ENCODE measurements at places on chromosomes 7 and 10.
A peak's percentile ranks its signal among the peaks of the same experiment; 100 is the strongest.

DNA sequence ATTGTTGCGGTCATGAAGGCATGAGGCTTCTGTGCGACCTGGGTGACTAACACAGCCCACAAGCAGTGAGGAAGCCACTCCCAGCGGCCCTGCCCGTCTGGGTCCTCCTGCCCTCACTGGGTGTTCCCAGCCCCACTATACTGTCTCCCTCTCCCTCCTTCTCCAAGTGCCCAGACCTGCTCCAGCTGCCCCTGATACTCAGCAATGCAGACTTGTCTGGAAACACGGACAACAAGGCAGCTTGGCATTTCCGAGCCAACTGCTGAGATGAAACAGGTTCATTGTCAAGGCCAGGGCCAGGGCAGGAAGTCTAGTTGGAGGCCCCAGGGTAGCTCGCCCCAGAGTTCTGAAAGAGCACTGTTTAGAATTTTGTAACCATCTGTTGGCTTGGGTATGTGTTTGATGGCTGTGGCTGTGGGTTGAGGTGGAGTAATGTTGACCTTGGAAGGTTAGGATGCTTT lies 95.7 kb downstream of the RBM20 start:
- no peak for DNase-seq

DNA sequence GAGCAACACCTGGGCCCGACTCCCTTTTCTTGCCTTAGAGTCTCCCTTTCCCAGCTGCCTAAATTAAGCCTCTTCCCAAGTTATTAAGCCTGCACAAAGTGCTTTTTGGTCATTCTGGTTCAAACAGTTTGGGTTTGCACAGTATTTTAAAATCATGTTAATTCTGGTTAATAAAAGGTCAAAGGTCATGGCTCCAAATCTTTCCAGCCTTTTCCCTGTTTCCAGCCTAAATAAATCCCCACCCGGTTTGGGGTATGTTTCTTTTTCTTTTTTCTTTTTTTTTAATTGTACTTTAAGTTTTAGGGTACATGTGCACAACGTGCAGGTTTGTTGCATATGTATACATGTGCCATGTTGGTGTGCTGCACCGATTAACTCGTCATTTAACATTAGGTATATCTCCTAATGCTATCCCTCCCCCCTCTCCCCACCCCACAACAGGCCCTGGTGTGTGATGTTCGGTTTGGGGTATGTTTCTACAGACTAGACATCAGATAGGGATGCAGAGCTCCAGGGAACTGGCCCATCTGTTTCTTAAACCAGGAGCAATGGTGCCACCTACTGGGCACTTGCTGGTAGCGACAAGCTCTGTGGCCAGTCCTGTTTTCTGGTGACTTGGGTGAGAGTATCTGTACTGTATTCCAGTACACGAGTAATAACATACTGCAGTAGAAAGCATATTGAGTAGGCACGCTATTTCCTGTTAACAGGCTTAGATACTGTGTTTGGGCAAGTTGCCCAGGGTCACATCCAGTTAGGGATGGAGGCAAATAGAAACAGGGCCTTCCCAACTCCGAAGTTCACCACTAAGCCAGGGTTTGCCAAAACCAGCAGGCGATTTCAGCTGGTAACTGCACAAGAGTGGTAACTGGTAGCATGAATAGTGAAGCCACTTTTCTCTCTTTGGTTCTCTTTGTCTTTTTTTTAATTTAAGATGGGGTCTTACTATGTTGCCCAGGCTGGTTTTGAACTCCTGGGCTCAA lies 60.6 kb upstream of the TRIM8 start:
- peak; percentile 84 for DNase-seq

DNA sequence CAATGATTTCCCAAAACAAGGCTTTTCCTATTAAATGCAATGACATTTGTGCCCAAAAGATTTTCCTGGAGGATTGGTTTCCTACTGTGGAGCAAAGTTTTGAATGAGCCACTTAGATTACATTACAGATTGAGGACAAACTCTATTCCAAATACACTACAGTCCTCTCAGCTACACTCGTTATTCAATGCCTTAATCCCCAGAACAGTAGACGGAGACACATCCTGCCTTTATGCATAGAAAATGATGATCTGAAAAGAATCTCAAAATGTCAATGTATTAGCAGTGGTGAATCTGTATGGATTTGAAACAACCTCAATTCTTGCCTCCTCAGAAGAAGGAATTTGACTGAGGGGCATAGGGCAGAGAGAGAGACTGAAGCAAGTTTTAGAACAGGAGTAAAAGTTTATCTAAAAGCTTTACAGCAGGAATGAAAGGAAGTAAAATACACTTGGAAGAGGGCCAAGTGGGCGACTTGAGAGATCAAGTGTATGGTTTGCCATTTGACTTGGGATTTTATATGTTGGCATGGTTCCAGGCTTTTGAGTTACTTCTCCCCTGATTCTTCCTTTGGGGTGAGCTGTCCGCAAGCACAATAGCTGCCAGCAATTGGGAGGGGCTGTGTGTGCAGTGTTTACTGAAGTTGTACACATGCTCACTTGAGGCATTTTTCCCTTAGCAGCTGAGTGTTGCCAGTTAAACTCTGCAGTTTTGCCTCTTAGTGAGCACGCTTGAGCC lies 891.9 kb upstream of the MBL2 start:
- DNase-seq = peak; percentile 5

DNA sequence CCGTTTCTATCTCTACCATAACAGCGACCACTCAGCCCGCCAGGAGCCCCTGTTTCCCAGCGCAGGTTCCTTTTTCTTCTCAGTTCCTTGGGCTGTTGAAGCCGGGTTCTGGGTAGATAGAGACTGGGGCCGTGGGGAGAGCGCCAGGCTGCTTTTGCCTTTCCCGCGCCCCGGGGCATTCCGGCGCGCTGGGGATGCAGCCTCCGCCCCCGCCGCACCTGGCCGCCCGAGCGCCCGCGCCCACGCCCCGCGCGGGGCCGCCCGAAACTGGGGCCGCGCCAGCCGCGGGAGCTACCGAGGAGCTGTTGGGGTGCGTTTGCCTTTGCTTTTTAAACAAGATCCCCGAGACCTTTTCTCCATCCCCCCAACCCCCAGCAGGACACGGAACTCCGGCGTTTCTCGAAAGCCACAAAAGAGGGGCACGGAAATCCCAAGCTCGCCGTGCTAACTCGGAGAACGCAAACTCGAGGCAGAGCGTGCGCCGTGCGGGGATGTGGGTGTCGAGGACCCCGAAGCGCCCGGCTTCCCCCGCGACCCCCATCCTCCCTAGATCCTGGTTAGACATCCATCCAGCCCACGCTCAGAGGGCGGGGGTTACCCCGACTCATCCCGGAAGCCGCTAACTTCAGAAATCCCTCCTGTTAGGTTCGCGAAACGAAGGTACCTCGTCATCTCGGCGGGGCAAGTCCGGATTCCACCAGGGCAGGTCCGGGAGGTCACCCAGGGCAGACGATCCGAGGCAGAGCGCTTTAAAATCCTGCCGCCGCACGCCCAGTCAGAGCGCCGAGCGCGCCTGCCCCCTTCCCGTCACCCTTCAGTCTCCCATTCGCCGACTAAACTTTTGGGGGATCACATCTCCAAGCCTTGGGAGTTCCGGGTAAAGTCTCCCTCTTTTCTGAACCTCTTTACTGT lies 1.0 kb downstream of the GRM8 start:
- peak; percentile 19 for DNase-seq

- DNase-seq = no peak
Measured at GRCh38 chr10:34626158-34626880, 188.8 kb downstream of the PARD3 start.

DNA sequence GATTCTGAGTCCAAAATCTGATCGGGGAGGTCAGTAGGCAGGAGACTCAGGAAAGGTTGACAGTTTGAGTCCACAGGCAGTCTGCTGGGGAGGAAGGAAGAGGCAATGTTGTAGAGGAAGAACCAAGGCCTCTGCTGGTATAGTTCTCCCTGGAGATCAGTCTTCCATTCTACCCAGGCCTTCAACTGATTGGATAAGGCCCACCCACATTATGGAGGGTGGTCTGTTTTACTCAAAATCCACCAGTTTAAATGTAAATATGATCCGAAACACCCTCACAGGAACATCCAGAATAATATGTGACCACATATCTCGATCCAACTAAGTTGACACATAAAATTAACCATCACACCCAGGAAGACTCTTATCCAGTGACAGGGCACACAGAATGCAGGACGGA lies 425.3 kb upstream of the ZMIZ1 start:
- no peak for DNase-seq
